ENCODE measurements at places on chromosomes 4 and X.

- no peak for DNase-seq
These were observed 80.5 kb downstream of the ZNF330 start for GRCh38 chr4:141301216-141301615.

DNA sequence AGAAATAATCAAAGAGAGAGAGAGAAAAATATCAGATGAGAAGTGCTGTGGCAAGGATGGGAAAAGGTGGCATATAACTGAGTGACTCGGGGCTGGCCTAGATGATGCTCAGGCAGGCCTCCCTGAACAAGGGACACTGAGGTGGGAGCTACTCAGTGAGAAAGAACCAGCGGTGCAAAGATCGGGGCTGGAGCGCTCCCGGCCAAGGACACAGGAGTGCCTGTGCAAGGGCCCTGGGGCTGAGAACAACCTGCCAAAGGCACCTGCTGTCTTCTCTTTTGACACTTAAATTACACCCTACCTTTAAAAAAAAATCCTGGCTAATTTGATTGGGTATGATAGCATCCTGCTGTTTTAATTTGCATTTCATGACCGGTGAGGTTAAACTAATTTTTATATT lies 77.7 kb upstream of the C4orf50 start:
- DNase-seq: no peak

DNA sequence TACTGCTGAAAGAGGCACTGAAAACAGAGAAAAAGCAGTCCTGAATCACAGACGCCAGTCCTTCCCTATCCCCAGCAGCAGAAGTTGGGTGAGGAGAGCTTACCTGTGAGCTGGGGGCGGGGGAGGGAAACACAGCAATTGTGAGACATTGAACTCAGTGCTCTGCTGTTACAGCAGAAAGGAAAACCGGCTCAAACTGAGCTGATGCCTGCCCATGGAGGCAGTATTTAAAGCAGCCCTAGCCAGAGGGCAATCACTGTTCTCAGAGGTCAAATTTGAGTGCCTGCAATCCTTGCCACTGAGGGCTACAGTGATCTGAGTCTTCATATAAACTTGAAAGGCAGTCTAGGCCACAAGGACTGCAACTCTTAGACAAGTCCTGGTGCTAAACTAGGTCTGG lies 220.7 kb downstream of the GRXCR1 start:
- no peak for DNase-seq

GRCh38 chr4:8534129-8534528 lies 46.1 kb upstream of the GPR78 start:
- DNase-seq: no peak

DNA sequence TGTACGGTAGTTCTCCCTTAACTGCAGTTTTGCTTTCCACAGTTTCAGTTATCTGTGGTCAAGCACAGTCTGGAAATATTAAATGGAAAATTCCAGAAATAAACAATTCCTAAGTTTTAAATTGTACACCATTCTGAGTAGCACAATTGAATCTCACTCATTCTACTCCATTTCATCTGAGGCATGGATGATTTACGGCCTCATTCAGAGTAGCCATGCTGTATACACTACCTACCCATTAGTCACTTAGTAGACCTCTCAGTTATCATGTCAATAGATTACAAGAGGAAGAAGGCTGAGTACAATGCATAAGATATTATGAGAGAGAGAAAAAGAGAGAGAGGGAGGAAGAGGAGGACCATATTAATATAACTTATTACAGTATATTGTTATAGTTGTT lies 77.5 kb downstream of the ENOX2 start:
- no peak for DNase-seq

DNA sequence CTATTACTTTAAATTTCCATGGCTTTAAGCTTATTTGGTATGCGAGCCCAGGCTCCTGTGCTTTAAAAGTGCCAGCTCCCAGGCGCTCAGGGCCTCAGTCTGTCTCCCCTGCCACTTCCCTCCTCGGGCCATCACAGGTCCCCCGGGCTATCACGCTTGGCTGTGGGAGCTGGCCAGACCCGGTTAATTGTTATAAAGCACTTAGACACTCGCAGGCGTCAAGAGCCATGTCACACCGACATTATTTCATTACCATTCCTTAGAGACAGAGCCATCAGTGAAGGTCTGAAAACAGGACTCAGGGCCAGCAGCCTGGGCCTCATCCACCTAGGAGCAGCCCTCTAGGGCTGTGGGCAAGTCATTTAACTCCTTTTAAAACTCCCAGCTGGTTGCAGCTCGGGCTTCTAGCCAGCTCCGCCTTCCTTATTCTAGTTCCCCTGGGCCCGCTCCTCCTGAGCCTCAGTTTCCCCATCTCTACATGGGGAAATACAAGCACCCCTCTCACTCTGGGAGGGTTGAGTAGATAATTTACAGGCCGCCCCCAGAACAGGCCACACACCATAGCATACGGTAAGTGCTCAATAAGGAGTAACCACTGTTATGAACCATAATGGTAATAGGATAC lies 99.0 kb downstream of the HMX1 start:
- DNase-seq: no peak

- no peak for DNase-seq
These were observed 150.5 kb downstream of the TBCK start for GRCh38 chr4:106165351-106166010.

DNA sequence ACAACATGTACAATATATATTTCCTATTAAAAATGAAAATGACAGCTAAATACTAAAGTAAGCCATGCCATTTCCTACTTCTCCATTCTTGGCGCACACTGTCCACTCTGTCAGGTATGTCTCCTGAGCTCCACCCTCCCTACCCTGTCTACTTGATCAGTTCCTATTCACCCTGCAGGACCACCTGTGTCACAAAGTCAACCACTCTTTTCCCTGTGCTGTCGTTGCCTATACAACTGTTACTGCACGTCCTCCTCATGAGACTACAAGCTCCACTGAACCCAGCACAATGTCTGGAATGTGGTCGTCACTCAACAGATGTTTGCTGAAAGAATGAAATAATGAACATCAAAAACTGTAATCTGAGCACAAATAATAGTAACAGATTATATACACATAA lies 54.9 kb downstream of the SLC9A7 start:
- DNase-seq: no peak

DNA sequence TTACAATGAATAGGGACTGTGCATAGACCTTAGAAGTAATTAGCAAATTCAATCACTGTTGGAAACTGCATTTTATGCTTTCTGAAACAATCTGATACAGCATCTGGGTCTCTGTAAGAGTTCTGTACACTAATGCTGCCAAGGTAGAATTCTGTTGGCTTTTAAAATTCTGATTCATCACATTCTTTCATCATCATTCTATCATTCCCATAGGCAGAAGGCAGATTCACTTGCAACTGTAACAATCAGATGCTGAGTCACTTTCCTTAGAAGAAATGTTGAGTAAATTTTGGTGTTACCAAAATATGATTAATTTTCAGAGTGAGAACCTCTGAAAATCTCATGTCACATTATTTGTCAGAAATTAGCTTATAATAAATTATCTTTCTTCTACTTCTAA lies 267.2 kb downstream of the MAPK10 start:
- DNase-seq: no peak

- no peak for DNase-seq
These were observed 205.1 kb downstream of the AWAT2 start for GRCh38 chrX:69844636-69845035.

DNA sequence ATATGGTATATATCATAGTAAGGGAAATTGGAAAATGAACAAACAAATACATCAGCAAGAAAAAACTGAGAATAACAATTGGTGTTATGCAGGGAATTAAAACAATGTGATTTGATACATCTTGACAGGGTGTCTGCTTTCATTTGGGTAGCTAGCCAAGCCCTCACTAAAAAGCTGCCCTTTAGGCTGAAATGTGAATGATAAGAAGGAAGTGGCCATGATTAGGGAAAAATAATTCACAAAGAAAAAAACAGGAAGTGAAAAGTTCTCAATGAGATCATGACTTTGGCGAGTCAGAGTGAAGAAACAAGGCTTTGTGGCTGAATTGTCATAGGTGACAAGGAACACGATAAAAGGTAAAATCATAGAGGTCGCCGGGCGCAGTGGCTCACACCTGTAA lies 675.8 kb upstream of the SLIT2 start:
- no peak for DNase-seq

GRCh38 chrX:68844581-68844980 lies 15.8 kb downstream of the EFNB1 start:
- no peak for DNase-seq

GRCh38 chrX:38052096-38052495 lies 45.7 kb downstream of the SYTL5 start:
- DNase-seq: no peak

DNA sequence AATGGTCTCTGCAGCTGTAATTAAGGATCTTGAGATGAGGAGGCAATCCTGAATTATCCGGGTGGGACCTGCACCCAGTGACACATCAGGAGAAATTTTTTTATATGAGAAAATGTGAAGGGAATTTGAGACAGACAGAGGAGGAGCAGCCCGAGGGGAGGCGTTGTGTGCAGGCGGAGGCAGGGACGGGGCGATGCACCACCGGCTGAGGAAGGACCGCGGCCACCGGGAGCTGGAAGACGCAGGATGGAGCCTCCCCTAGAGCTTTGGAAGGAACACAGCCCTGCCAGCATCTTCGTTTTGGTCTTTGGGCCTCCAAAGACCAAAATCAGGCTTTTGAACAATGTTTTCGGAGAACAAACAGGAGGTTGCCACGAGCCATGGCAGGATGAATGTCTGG lies 85.0 kb upstream of the ADRA2C start:
- DNase-seq: no peak

DNA sequence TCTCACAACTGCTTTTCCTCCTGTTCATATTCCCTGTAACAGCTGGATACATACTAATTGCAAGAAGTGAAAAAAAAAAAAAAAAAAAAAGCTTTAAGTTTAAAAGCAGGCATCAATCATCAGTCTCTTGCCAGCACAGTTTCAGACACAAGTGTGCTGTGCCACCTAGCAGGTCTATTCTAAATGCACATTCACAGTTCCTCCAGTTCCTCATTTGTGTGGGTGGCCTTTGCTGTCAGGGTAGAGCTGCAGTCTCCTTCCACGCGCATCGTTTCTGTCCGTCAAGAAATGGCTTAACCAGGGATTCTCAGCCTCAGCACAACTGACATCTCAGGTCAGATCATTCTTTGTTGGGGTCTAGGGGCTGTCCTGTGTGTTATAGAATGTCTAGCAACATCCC lies 61.6 kb downstream of the SCML1 start:
- DNase-seq: no peak

GRCh38 chr4:24172406-24172805 lies 282.6 kb upstream of the PPARGC1A start:
- DNase-seq: no peak

GRCh38 chr4:156609421-156609820 lies 362.2 kb downstream of the PDGFC start:
- no peak for DNase-seq

GRCh38 chrX:10008483-10009056 lies 41.4 kb downstream of the CLDN34 start:
- no peak for DNase-seq

GRCh38 chr4:173459857-173460256 lies 60.9 kb upstream of the SCRG1 start:
- DNase-seq: no peak

DNA sequence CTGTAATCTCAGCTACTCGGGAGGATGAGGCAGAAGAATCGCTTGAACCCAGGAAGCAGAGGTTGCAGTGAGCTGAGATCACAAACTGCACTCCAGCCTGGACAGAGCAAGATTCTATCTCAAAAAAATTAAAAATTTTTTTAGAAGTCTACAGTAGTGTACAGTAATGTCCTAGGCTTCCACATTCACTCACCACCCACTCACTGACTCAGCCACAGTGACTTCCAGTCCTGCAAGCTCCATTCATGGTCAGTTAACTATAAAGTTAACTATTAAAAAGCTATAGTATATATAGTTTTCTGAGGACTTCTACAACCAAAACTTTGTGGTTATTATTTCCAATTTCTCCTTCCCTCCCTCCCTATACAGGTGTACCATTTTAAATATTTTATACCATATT lies 34.7 kb upstream of the NEUROG2 start:
- DNase-seq: no peak

- DNase-seq: no peak
These were observed 4.3 kb upstream of the SHROOM3 start for GRCh38 chr4:76430519-76431388.

DNA sequence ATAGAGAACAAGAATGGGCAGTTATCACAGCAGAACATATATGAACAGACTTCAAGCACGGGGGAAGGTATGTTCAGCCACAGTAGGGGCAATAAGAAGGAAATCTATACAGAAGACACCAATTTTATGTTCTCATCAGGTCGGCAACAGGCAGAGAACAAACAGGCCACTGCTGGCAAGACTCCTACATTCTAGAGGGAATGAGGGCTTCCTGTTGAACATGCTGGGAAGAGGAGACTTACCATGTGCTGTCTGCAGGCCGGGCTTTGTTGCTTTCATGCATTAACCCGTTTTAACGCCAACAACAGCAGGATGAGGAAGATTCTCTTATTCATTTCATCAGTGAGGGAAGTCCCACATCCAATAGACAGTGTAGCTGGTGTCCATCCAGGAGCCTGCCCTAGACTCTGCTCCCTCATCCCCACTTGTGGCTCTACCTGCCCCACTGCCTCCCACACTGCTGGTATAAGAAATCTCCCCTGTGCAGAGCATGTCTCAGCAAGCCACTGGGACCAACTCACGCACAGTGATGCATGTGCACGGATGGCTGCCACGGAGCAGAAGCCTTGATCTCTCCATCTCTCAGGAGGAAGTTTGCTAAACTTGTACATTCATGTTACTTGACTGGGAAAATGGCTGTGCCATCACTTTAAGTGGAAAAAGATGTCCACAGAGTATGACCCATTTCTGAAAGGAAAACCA lies 84.5 kb downstream of the ACOX3 start:
- DNase-seq: no peak

GRCh38 chrX:134737061-134737460 lies 78.8 kb upstream of the PLAC1 start:
- DNase-seq: no peak

GRCh38 chrX:107721318-107721717 lies 54.3 kb downstream of the TSC22D3 start:
- DNase-seq: no peak

DNA sequence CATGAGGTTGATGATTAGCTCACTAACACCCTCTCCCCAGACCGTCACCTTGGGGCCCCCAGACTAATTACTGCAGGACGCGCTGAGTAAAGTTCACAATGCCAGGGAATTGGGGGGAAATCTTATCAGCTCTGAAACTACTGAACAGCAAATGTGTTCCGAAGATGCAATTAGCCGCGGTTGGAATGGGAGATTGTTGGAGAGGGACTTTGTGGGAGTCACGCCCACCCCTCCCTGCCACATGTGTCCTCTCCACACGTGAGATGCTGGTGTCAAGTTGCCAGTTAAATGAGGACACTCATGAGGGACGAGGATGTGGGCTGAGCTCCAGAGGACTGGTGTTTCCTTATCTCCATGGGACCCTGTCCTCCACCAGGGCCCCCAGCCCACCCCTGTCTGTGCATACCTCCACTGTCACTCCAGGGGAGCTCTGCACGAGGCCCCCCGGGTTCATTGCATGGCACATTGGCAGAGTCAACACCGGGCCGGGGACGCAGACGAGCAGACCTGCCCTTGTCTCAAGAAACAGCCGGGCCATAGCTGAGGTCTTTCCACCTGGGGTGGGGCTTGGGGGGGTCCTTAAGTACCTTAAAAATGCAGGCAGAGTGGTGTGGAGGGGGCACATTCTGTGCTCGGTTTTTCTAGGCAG lies 175.4 kb upstream of the PSAPL1 start:
- no peak for DNase-seq

Data from activated CD4-positive, alpha-beta T cell treated with anti-CD3 and anti-CD28 coated beads, Interleukin-2, amount 50 U/mL, for 24 hours (primary cell).